Motor neuron (in vitro differentiated cells): ENCODE measurements at places on chromosomes 3 and 15. TPM values are rescaled to one million over a fixed set of nuclear protein-coding genes. Genes with fewer than 3 reads are reported as not detected.

Gene GOLGA8J
- total RNA-seq: 0.13 and 0.14 TPM in 2 replicates

Gene SPINK8
- total RNA-seq: not detected in 2 replicates

Gene CRABP1
- total RNA-seq: 7.7 and 26.4 TPM in 2 replicates

- no peak for ATAC-seq
Observed at GRCh38 chr15:81375461-81375860, 1.4 kb upstream of the TMC3 start.

DNA sequence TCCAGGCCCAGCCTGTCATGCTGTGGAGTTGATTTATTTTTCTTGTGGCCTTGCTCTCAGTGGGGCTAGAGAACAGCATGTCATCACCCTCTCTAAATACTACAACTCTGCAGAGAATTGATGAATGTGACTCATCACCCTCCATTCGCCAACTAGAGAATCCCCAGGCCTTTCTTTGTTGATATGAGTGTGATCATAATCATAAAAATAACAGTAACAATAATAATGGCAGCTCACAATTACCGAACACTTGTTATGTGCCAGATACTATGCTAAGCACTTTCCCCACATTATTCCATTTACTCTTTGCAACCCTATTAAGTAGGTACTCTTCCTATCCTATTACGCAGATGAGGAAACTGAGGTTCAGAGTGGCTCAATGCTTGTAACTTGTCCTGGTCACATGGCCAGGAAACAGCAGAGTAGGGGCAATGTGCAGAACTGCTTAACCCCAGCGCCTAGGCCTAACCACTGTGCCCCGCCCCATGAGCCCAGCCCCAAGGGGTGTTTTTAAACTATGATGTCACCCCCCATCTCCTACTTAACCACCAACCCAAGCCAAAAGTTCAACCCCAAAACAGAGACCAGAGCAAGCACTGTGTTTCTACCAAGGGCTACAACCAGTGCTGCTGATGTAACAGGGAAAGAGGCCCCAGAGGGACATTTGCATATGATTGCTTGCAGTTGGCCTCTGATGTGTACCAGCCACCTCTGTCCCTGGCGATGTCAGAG, 104.5 kb downstream of the ADCY5 start:
- peak; percentile 84 for ATAC-seq

Gene C3orf85
- not detected in 2 replicates for total RNA-seq

- no peak for ATAC-seq
Observed at GRCh38 chr15:55237219-55238130, 40.7 kb upstream of the RSL24D1 start.

DNA sequence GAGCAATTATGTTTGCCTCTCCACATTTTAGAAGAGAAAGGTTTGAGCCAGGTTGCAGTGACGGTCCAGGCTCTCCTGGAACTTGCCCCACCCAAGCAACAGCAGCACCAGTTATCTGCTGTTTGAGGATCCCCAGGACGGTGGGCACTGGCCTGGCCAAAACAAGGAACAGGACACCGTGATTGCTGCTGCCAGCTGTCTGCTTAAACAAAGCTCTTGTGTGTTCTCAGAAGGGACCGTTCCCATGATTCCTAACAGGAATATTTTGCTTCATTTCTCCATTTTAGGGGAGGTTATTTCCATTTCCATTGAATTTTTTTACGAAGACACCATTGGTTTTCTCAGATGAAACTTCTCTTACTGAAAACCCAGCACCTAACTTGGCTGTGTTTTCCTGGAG, 66.4 kb upstream of the RPL35A start:
- no peak for ATAC-seq

GRCh38 chr15:74643665-74644204, 28.1 kb downstream of the CLK3 start:
- ATAC-seq: no peak

Gene CHRNA7
- 1.4 and 1.9 TPM in 2 replicates for total RNA-seq

DNA sequence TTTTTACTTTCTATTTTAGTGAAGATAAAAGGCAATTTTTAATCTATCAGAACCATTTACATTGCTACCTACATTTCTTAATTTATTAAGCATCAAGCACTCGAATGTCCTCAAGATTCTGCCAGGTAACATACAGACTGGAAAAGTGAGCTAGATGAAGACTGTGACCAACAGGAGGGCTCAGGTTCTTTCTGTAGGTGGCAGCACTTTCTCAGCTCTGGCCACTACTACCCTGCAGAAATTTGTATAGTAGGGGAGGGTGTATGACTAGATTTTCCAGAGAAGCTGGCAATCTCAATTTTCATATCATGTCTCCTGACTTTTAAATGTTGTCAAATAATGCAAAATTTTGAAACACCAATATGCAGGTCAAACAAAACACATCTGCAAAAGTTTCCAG, 165.0 kb upstream of the SUCLG2 start:
- ATAC-seq: peak; percentile 83

DNA sequence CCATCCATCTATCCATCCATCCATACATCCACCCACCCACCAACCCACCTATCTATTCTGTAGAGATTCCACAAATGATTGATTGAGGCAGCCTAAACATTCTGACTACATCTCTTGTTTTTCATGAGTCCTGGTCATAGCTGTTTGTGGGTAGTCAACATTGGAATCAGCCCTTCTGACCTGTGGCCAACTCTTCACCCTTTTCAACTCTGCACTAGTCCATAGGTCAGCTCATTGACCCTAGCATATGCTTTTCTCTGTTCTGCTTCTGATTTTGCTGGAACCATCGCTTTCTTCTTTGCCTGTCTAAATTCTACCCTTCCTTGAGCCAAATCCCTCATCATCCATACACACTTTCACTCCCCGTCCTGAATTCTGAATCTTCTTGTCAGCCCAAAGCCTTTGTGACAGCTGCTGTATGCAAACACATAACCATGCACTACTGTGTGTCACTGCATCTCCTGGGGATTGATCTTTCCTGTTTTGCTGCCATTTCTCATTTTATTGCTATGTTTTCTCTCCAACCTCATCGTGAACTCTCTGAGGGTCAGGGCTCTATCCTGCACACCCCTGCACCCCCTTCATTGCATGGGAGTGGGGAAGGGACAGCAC, 16.8 kb upstream of the KCTD6 start:
- ATAC-seq: no peak

GRCh38 chr3:117600112-117600511, 890.5 kb downstream of the TUSC7 start:
- ATAC-seq: no peak

Gene SERINC4
- total RNA-seq: 0.63 and 1.1 TPM in 2 replicates

DNA sequence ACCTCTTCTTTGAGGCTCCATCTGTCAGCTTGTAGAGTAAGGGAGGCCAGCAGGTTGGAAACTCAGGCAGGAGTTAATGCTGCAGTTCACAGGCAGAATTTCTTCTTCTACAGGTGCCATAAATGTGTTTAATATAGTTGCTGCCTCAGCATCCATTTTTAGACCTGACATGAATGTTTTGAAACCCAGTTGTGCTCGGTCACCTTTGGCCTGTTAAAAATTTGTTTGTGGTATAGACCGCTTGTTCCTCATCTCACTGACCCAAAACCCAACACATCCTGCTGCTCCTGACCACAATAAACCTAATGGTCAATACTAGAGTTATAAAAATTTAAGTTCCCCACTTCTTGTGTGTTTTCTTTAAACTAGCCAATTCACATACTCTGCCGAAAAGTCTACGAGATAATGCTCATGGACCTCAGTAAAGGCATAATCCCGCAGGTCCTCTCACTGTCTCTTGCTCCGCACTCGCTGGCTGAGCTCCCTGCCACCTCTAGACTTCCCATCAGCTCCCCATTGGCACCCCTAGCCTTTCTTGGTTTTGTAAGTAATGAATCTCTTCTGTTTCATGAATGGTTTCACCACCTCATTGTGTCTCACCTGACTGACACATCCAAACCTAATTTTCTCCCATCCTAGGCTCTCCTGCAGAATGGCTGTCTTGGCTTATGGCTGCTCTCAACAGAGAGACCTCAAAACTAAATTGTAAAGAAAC, 138.5 kb upstream of the STRIT1 start:
- no peak for ATAC-seq

GRCh38 chr3:195213639-195214315, 57.2 kb downstream of the XXYLT1 start:
- no peak for ATAC-seq

Gene SLC51B
- 0.27 TPM in 1 of 2 replicates, not detected in the other for total RNA-seq

GRCh38 chr3:108124337-108125152, 33.7 kb upstream of the CD47 start:
- peak; percentile 60 for ATAC-seq

DNA sequence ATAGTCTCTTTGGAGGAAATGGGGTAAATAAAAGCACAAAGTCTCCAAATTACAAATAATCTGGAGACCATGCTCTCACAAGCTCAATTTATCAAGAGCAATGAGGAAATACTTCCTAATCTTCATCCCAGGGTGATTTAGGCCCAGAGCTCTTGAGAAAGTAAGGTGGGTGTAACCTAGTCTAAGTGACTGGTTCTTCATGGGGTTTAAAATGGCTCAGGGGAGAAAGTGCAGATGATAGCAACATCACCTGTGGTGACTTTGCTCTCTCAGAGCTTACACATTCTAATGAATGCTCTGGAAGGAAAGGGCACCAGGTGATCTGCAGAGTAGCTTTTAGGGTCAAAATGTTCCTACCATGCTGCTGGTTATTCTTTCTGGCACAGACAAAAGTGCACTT, 118.4 kb upstream of the TP63 start:
- no peak for ATAC-seq

DNA sequence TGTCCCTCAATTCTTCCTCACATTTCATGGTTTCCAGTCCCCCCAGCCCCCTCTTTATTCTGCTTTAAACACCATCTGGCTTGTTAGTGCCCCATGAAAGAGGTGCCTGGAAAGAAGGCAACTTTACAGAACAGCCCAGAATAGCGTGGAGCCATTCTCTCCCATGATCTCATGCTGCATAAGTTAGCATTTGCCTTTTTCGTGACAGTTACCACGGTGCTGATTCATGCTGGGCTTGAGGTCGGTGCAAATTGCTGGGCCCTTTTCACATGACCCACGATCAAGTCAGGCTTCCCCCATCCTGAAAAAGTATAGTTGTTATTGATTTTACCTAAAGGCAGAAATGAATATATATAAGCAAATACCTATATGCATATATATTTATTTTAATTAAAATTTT, 29.6 kb downstream of the SQOR start:
- ATAC-seq: peak; percentile 93

Gene MST1
- total RNA-seq: 24.7 and 27.6 TPM in 2 replicates

DNA sequence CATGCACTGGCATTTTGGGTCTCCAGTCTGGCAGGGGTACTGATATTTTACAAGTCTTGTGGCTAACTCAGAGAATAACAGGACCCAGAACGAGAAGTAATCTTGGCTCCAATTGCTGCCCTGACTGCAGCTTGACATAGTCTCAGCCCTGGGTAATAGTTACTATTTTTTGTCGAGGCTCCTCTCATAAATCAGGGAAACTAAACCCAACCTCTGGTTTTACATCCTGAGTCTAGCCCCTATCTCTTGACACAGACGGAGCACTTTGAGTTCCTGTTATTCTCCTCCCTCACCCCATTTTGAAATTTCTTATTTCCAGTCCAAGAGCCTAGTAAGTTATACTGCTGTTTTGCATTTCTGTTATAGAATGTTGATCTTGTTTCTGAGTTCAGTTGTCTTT, 276.1 kb upstream of the GOLIM4 start:
- ATAC-seq: no peak

DNA sequence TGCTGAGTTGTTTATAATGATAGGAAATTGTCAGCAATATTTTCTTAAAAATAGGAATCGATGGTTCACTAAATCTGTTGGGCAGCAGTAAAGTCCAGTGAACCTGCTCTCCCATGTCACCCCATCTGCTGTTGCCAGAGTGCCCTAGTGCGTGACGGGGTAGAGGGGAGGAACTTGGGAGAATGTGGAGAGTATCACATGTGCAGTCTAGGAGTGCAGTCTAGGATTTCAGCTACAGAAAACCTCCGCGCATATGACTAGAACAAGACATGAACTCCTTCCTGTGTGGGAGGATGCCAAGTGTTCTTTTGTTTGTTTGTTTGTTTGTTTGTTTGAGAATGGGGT, 74.6 kb upstream of the ACAD9 start:
- no peak for ATAC-seq

GRCh38 chr15:63277893-63278456, 570 bp downstream of the APH1B start:
- no peak for ATAC-seq

Gene HACD3
- 66.5 and 72.7 TPM in 2 replicates for total RNA-seq

DNA sequence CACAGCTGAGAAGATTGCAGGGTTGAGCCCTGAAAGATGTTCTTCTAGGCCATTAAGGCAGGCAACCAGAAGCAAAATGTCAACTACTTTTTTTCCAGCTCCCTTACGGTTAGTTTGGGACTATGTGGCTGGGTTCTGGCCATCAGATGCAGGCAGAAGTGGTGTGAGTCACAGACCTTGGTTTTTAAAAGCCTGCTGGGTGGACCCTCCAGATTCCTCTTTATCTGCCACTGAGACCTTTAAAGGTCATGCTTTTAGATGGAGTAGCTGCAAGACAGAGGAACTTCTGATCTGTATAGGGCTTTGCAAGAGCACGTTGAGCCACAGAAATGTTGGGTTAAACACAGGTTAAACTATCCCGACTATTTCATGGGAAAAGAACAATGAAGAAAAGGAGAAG, 102.9 kb downstream of the CHST2 start:
- ATAC-seq: no peak

GRCh38 chr3:114253505-114253904, 16.1 kb upstream of the ZNF80 start:
- no peak for ATAC-seq

DNA sequence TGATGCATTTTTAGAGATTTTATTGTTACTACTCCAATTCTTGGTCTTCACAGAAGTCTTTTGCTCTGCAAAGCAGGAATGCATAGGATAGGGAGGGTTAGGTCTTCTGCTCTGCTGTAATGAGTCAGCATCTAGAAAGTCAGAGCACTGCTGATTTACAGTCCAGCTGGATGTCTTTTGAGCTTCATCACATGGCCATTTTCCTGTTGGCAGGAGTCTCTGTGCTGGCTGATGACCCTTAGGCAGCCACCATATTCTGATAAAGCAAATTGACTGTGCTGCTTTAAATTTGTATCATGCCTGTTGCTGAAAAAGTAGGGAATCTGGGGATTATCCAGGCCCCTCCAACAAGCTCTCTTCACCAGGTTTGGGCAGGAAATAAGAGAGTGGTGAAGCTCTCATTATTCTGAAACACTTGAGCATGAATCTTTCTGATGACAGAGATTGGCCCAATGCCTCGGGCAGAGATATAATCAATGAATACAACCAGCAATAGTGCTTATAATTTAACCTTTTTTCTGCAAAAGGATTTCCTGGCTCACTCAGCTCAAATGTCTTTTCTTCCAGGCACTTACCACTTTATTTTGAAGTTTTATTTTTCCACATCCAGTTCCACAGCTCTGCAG, 9.7 kb upstream of the CRBN start:
- peak; percentile 24 for ATAC-seq

DNA sequence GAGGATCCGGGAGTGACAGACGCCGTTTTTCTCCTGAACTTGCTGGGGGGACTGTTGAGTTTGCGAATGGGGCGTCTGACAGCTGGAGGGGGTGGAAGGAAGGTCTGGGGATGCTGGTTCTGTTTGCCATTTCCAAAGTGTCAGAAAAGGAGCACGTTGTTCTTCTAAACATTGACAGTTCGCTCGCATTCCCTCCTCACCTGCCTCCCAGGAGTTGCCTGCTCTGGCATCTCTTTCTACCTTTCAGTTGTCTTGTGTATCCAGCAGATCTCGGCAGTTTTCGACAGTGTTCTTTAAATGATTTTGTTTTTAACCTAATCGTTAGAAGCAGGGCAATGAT, 829 bp downstream of the SELENOT start:
- ATAC-seq: no peak
